ENCODE measurements at places on chromosomes 4 and X.

GRCh38 chrX:129557844-129558480, 17.9 kb downstream of the OCRL start:
- no peak for DNase-seq

- no peak for DNase-seq
Observed at GRCh38 chr4:65546882-65547416, 123.3 kb downstream of the EPHA5 start.

DNA sequence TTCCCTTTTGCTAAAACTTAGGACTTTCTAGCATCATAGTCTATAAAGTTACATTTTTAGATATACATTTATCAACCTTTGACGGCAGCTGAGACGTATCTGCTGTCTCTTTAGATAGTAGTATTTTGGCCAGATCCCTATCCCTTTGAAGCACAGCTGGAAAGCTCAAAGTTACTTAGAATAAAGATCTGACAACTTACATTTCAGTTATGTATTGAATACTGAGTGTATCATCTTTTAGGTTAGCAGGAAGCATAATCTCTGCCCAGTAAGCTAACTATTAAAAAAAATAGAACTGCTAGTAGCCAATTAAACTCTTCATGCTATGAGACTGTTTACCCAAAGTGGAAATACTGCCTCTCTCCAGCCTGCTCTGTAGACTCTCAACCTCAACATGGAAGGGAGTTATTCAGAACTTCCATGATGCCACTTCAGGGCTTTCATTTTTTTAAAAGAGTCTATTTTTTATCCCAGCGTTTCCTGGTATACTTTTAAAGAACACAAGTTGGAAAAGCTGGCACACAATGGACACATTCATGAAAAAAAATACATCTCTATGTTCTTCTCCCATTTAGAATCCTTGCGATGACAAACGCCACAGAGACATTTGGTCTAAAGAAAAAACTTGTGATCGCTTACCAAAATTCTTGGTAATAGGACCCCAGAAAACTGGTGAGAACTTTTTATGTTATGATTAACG, 126.3 kb downstream of the PRSS12 start:
- DNase-seq, result no peak

DNA sequence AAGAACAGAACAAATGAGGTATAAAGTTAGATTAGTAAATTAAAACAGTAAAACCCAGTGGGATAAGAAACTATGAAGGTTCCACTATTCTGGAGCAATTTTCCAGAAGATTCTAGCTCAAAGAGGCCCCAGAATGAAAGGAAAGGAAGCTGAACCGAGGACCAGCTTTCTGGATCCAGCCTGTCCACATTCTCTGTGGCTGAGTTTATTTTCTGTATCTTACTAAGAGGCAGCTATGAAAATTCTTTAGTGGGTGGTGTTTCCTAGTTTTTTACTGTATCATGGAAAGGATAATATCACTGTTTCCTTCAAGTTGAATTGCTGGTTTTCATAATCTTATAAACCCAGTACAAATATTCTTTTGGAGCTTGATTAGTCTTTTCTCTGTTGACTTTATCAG, 11.8 kb downstream of the DAPP1 start:
- no peak for DNase-seq

DNA sequence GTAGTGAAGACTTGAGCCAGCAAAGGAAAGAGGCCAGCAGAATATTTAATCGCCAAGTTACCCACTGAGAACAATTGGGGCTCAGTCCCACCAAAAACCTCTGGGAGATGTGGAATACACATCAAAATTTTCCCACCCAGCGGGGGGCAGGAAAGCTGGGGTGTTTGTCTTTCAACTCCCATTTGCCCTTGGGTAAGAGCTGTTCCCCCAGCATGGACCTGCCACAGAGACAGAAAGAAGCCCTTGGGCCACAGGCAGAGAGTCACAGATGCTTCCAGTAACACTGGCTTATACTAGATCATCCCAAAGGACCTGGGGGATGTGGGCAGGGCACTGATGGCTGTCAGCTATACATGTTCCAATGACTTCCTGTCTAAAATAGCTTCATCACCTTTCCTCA, 18.9 kb upstream of the FBXW7 start:
- no peak for DNase-seq

All from stimulated activated CD8-positive, alpha-beta memory T cell treated with anti-CD3 and anti-CD28 coated beads, Interleukin-15, amount 100 ng/mL, for 24 hours (primary cell).